ENCODE measurements at places on chromosomes 7 and 10.

- DNase-seq = no peak
Observed at GRCh38 chr10:132062116-132062515, 3.6 kb upstream of the JAKMIP3 start.

DNA sequence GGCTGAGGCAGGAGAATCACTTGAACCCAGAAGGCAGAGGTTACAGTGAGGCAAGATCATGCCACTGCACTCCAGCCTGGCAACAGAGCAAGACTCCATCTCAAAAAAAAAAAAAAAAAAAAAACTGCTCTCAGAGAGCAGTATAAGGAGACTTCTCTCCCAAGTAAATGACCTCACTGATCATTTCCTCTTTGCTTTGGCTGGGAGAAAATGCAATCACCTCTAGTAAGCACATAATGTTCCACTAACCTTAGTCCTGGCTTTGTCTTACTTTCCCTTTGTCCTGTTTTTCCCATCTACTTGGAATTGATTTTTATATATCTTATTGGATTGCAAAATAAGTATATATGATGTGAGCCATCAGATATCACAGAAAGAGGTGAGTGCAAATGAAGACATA, 2.5 kb downstream of the SLC25A13 start:
- no peak for DNase-seq

DNA sequence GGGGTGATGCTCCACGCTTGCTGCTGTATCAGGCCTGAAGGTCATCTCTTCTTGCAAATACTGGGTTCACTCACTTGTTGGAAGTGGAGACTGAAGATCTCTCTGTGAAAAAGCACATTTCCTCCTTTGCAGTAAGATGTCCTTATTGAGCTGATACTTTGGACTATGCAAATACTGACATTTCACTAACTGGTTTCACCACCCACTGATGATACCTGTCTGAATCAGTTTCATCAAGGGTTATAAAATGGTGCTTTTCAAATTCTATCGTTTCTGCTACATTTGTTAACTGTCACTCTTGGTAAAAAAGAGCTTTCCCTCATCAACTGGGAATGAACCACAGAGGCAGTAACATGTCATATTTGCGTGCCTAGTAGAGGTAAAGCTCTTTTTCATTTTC, 35.5 kb downstream of the RAB19 start:
- DNase-seq = no peak

DNA sequence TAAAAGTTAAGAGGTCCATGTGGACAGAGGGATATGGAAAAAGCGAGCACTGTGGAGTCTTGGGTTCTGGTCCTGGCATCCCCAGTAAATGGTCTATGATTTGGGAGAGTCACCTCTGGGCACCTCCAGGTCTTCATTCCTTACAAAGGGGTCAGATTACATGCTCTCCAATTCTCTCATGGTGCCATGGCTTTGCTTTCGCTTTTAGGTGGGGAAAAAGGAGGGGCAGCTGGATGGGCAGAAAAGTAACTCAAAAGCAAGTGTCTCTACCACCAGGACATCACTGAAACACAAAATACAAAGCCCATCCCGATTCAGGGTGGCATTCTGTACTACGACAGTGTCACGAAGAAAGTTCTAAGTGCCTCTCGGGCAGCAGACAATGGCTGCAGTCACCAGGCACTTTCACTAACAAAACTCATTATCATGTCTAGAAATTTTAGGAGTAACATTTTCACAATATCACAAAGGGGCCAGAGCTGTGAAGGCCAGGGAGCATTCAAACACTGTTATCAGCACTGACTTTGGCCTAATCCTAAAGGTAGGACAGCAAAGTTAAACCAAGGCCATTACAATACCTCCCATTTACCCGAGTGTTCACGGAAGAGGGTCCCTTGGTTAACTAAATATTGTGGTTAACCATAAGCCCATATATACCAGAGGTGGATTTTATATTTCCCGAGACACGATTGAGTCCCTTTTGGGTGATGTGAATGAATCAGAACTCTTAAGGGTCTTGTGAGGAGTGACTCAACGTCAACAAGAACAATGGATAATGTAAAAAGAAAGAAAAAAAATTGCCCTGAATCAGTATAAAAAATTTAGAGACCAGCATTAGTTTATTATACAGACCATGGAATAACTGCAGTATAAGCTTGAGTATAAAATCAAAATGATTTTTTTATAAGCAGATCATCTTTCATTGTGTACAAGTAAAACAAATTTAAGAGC, 2.5 kb downstream of the PSAP start:
- peak; percentile 84 for DNase-seq

DNA sequence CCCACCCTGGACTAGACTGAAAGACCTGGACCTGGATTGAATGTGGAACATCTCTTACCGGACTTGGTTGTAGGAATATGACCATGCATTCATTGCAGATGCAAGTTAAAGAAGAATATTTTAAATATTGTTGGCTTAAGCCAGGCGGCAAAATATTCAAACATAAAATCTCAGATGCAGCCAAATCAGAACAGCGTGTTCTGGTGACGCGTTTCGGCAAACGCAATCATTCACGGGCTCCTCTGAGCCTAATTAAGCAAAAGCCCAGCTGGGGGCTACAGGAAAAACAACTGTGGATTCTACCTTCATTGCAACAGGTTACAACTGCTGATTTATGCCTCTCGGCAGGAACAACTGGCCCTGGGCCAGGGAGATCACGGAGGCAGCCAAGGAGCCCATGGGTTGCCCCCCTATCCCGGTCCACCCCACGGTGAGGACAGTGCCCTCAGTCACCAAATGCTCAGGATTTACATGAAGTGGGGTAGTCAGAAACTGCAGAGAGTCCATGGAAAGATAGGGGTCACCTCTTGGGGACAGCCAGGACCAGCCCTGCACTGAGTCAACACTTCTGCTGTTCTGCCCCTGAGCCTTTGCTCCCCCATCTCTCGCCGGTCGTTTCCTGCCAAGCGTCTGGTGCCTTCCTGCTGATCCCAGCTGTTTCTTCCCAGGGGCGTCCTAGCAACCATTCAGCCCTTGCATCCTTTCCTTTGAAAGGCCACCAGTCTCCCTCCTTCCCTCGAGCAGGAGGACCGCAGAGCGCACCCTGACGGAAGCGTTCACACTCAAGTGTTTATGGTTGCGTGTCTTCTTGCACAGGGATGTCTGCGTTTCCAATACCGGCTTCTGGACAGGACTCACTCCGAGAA, 64.4 kb upstream of the SFMBT2 start:
- no peak for DNase-seq

GRCh38 chr10:86770412-86770960, 14.1 kb downstream of the BMPR1A start:
- no peak for DNase-seq

DNA sequence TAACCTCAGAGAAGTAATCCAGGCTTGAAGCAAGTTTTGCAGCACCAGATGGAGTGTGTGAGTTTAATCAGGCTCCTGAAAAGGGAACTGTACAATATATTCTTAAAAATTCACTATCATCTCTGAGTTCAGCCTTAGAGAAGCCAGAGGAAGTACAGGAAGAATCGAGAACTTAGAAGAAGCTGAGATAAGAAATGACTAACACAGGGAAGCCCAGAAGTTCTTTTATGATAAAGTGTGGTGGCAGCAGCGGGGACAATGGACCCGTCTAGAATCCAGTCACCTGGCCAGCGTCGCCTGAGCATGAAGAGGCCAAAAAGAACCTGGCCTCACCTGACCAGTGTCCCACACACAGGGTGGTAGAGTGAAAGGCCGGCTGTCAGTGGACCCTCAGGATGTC, 161.0 kb downstream of the USP6NL start:
- no peak for DNase-seq

GRCh38 chr7:9958486-9958885, 1015.2 kb upstream of the PHF14 start:
- no peak for DNase-seq

GRCh38 chr10:122263971-122264370, 7.1 kb upstream of the BTBD16 start:
- peak; percentile 49 for DNase-seq

DNA sequence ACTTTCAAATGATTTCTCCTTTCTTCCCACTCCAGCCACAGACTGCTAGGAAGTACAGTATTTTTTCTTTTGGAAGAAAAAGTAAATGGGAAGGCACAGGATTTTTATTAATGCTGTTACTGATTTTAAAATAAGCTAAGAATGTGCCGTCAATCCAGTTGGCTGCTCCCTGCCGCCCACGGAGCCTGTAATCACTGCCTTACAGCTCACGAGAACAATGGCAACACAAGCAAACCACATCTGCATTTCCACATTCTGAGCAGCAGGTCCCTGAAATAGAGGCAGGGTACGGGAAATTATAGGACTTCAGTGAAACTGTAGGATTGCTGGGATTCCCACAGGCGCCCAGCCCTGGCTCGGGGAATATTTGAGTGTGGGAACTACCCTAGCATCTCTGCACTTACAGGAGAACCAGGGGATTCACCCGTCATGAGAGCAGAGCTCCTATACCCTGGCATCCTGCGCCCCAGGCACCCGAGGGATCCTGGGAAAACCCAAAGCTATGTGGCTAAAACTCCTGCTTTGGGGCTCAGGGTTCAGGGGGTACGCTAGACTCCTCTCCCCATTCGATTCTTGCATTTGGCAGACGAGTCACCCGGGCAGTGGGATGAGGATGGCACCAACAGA, 72.9 kb upstream of the TNS3 start:
- no peak for DNase-seq

DNA sequence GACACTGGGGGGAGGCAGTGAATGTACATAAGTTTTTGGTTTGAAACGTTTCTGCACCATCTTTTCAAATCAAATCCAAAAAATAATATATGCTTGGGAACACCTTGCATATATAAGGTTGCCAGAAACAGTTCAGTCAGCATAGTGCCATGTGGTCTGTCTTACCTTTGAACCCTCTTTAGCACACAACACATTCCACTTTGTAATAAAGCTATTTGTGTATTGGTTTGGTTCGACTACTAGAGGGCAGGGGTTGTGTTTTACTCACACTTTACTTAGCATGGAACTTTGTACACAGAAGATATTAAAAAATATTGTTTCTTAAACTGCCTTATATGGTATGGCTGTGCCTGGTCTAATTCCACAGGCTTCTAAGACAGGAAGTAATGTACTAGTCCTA, 43.2 kb downstream of the ALDH18A1 start:
- no peak for DNase-seq

- no peak for DNase-seq
Observed at GRCh38 chr10:930625-931325, 730 bp downstream of the LARP4B start.

- DNase-seq = no peak
Observed at GRCh38 chr7:84231157-84231556, 36.6 kb upstream of the SEMA3A start.

DNA sequence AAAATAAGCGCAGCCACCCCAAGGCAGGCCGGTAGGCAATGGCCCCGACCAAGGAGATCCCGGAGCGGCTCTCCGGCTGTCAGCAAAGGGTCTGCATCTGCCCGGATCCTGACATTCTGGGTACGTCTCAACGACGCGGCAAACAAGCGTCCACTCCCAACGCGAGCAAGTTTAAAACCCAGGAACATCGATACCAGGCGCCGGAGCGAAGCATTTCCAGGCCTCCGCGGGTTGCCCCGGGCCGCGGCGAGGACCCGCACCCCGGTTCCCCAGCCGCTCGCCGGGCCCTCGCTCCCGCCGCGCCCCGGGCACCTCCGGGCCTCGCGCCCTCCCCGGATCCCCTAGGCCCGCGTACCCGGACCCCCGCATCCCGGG, 453 bp downstream of the URGCP start:
- peak; percentile 12 for DNase-seq

GRCh38 chr7:157482517-157483087, 145.8 kb downstream of the DNAJB6 start:
- no peak for DNase-seq

DNA sequence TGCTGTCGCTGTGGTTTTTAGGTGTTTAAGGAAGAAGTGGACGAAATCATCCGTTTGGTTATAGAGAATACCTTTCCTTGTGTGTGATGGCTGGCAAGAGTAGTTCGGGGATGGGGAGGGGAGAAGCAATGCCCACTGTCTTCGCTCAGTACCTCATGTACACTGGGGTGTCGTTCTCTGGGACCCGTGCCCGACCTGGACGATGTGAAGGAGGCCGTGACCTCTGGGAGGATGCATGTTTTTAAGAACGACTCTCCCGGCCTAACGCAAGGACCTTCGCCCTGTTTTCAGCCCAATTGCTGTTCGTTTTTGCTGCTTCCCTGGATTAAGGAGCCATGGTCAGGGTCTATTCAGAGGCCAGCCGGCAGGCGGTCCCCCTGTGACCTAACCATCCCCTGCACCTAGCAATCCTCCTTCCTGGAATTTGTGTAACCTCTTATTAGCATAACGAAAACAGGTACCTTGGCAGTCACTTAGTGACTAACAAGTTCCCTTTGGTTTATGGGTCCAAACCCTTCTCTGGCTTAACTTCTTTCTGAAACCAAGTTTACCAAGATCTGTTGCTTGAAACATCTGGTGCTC, 1.3 kb downstream of the NFE2L3 start:
- DNase-seq = no peak

DNA sequence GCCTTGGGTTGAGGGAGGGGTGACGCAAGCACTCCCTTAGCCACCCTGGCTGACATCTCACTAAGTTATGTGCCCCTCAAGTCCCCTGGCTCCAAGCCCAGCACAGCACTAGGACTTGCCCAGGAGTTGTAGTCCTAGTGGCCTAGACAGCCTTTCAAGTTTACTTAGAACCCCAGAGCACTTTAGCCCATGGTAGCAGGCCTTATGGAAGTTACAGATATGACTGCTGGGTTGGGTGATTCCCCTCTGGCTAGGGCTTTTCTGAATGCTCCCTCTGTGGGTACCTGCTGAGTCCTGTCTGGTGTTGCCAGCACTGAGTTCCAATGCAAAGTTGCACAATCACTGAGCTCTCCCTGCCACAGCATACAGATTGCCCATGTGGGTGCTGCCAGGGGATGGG, 83.2 kb downstream of the AHCYL2 start:
- no peak for DNase-seq

GRCh38 chr7:156064971-156065386, 252.7 kb upstream of the SHH start:
- no peak for DNase-seq

- DNase-seq = no peak
Observed at GRCh38 chr10:90888387-90888786, 16.6 kb downstream of the RPP30 start.

- no peak for DNase-seq
Observed at GRCh38 chr7:96707901-96708774, 1.5 kb downstream of the SEM1 start.

DNA sequence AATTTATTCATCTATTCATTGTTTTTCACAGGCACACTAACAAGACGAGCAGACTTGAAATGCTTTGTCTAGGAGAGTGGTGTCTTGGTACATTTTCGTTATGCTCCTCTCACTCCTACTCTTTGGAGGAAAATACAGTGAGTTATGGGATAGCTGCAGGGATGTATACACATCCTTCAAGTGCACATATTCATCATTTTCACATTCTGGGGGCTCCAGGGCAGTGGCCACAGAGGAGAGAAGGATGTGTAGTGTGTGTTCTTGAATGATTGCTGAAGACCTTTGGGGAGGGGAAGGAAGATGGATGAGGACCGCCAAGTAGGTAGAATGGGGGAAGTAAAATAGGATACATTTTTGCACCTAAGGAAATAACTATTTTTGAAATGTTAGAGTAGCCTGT, 34.8 kb upstream of the ORC5 start:
- no peak for DNase-seq

DNA sequence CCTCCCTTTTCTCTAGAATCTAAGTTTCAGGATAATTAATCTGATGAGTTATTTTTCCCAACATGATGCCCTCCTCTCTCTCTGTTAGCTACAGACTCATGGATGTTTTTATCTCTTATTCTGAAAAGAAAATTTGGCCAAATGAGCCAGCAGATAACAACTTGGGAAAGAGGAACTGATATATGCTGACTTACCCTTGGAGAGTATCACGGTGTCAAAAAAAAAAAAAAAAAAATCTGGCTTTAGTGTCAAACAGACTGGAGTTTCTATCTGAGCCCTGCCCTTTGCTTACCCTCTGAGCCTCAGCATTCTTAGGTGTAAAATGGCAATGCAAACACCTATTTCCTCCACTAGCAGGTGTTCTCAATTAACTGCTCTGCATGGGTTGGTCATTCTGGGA, 190.4 kb downstream of the AHR start:
- no peak for DNase-seq

Data from foreskin melanocyte (primary cell).